ENCODE measurements at places on chromosomes 6 and 20.
A peak's percentile ranks its signal among the peaks of the same experiment; 100 is the strongest.

DNA sequence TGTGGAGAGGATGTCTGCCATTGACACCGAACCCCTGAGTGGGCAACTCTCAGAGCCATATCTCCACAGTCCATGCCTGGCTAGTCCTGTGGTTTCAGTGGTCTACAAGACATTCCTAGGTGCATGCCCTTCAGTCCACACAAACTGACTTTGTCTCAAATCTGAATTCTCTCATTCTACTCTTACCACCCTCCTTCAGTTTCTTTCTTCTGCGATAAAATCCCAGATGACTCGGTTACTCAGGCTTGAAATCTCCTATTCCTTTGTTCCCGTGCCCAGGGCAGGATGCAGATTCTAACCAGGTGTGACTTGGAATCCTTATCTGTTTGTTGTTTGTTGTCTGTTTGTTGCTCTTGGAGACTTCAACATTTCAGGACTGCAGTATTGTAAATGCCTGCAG is 9.3 kb downstream of the CDS2 start:
- no peak for DNase-seq

DNA sequence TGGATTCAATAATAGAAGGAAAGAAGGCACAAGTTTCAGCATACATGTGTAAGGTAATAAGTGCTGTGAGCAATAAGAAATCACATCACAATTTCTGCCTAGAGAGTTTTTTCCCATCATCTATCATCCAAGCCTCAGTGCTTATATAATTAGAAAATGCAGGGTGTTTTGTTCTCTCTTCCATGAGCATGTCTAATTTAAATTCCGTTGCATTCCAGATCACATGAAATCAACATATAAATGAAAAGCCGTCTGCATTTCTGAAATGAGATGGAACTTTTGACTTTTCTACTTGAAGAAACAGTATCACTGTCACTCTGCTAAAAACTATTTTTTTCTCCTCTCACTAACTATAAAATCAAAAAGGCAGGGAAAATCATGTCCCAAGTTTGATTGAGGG is 74.5 kb upstream of the CD2AP start:
- DNase-seq = no peak

- DNase-seq = no peak
These were observed 404.1 kb upstream of the EPHA7 start for GRCh38 chr6:93823489-93823888.

- peak; percentile 34 for DNase-seq
These were observed 419.2 kb upstream of the MMS22L start for GRCh38 chr6:97702248-97702647.

DNA sequence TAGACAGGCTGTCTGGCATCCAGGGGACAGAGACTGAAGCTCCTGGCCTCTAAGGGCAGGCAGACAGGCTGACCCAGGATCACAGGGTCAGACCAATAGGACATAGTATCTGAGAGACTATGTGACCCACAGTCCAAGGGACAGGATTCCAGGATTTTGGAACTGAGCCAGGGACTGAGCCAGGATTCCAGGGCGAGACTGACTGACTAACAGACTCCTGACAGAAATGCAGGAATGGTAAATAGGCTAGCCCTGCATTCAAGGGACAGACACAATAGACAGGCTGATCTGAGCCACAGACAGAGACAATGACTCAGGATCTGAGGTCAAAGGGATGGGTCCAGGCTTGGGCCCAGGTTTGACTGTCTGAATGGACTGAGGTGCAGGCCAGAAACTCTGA is 19.8 kb downstream of the XKR7 start:
- peak; percentile 6 for DNase-seq

- DNase-seq = no peak
These were observed 3.5 kb upstream of the MAPK13 start for GRCh38 chr6:36126553-36127458.

- DNase-seq = no peak
These were observed 116.9 kb upstream of the SCGN start for GRCh38 chr6:25534942-25535631.

- no peak for DNase-seq
These were observed 196.3 kb downstream of the KHDC1L start for GRCh38 chr6:73028893-73029450.

- DNase-seq = peak; percentile 54
These were observed 5.2 kb upstream of the C20orf203 start for GRCh38 chr20:32678948-32679347.

GRCh38 chr6:130526466-130526865 is 160.6 kb downstream of the TMEM200A start:
- no peak for DNase-seq

- peak; percentile 5 for DNase-seq
These were observed 3.3 kb upstream of the TAF4 start for GRCh38 chr20:62068997-62069396.

DNA sequence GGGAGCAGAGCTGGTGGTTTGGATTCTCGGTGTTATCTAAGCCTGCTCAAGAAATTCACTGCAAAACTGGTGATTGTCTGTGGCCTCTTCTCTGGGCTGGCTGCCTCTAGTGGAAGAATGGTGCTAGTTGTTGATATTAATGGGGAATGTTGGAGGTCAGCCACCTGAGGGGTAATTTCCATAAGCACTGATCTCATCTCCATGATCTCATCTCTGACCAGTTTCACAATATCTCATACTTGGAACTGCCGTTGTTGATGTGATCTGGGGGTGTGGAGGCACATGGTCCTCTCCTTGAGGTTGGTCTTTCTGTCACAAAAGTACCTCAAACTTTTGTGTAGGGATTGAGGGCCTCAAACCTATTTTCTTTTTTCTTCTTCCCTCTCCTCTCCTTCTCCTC is 102.6 kb downstream of the CD109 start:
- peak; percentile 93 for DNase-seq

DNA sequence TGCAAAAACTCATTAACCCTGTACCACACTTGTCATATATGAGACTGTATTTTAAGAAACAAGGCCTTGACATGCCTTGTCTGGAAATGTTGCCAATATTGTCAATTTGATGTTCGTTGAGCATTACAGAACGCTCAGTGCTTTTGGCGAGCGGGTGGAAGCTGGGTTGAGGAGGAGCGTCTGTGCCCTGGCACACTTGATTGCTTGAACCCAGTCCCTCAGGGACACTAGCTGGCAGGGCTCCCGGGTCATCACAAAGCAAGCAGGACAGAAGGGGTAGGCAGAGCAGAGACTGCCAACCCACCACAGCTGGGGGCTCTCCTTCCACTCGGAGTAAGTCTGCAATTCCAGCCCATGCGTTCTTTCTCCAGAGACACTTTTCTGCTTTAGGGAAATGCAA is 286.3 kb downstream of the KHDC1L start:
- no peak for DNase-seq

DNA sequence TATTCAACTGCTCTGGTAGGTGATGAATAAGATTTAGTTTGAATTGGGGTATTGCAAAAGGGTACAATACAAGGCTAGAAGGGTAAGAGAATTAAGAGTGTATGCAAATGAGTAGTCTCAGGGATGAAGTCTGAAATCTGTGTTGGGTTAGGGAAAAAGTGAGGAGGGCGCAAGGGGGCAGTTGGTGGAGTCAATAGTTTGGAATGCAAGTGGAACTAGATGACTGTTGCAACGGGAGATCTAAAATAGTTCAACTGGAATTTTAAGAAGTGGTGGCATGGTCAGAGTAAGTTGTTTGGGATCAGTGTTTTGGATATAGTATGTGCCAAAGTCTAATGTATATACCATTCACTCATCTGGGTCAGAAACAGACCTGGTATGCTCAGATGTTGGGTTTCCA is 329.6 kb downstream of the GJA1 start:
- DNase-seq = peak; percentile 27

GRCh38 chr20:46681032-46681854 is 8.0 kb downstream of the TP53RK start:
- peak; percentile 46 for DNase-seq

DNA sequence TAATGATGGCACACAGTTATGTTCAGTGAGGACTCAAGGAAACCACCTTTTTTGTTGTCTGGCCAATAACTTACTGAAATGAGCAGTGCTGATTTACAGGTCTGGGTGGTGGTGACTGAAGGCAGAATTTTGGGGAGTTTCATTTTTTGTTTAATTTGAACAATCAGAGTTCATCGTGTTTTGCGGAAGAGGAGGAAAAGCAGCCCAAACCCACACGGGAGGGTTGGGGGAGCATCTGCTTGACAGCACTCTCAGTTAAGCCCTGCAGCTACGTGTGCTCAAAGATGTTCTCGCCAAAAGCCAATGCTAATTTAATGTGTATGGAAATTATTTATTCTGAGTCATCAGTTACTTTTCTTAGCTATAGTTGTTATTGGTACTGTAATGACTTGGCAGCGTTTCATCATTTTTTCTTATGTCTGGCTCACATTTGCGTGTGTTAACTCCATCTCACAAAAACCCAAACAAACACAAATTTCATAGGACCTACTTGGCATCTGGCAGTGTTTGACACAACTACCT is 89.2 kb downstream of the UST start:
- DNase-seq = peak; percentile 94

DNA sequence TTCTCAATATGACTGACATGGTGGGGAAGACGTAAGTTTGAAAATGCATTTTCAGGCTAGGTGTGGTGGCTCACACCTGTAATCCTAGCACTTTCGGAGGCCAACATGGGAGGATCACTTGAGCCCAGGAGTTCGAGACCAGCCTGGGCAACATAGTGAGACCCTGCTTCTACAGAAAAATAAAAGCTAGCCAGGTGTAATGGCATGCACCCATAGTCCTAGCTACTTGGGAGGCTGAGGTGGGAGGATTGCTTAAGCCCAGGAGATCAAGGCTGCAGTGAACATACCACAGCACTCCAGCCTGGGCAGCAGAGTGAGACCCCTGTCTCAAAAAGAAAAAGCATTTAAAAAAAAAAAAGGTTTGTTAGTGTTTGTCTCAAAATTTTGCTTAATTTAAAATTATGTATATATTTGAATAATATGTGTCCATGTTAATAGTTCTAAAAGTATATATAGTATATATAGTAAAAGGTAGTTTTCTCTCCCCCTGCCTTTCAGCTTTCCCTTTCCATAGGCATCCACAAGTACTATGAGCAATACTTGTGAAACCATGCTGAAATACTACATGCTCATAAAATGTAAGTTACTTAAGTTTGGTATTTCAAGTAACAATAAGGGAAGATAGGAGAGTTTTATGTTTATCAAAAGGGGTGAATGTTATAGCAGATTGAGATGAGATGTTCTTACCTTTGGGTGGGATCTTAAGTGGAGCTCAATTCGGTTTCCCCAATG is 15.1 kb downstream of the PTPRA start:
- DNase-seq = no peak

DNA sequence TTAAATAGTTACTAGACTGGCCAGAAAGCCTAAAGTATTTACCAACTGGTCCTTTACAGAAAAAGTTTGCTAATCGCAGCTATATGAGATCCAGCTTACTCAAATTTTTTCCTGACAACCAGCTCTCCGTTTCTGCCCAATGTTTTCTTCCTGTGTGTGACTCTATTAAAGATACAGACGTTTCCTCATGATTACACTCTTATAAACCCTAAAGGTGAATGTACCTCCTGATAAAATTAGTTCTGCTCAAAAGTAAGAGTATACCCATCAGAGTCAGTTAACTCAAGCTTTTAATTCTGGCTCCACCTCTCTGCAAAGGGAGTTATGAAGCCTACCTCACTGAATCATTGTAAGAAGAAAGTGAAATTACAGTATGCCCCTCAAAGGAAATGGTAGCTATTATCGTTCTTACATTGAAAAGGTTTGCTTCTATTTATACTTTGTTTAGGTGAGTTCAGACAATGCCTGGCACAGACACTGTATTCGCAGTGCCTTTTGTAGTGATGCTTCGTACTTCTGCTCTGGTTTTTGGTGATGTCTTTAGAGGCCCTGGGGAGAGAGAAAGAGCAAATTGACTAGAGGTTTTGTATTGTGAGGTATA is 10.2 kb upstream of the MROH8 start:
- DNase-seq = no peak

GRCh38 chr20:58994390-58995159 is 12.5 kb downstream of the CTSZ start:
- no peak for DNase-seq

GRCh38 chr20:49450281-49450721 is 32.2 kb downstream of the KCNB1 start:
- no peak for DNase-seq

DNA sequence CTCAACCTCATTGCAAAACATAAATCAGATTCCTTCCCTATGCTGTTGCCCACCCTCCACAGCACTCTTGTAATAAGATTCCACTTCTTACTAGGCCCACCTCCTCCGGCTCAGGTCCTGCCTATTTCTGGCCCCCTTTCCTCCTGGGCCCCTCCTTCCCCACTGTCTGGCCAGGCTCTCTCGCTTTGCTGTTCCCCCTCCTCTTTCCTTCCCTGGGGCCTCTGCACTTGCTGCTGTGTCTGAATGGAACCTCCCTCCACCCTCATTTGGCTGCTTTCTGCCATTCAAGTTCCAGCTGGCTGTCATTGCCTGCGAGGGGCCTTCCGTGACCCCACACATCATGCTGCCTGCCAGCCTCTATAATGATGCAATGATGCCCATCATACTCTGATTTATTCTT is 38.9 kb downstream of the ARHGAP40 start:
- no peak for DNase-seq

- DNase-seq = no peak
These were observed 40.6 kb downstream of the CGA start for GRCh38 chr6:87054143-87054833.

DNA sequence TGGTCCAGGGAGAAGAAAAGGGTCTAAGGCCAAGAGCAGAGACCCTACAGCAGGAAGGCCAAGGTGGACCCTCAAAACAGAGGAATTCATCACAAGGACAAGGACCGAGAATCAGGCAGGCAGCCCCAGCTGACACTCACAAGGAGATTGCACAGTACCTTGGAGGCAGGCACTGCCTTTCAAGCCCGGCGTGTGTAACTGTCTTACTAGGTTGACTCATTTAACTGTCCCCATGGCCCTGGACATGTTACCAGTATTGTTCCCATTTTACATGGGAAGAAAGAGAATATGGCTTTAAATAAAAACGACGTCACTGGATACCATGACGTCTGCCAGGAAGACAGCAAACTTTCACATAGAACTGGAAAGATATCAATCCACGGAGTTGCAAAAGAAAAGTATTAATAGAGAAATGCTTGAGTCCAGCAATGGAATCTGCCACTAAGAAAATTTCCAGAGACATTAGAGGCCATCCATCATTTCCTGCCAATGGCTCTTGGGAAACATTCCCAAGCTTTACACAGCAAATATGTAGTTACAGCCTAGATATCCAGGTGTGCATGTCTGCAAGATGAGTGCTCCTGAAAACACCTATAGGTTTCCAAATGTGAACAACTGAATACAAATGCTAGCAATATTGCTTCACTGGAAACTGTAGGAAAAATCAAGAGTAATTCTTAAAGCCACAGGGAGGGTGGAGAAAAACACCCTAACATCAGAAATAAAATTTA is 111.5 kb upstream of the RPS6KA2 start:
- no peak for DNase-seq
